ENCODE measurements at places on chromosomes 5 and 9.

GRCh38 chr9:127455324-127455992, 4.1 kb downstream of the LRSAM1 start:
- DNase-seq: no peak

- DNase-seq: no peak
These were observed 1181.7 kb downstream of the EFNA5 start for GRCh38 chr5:106489004-106489403.

DNA sequence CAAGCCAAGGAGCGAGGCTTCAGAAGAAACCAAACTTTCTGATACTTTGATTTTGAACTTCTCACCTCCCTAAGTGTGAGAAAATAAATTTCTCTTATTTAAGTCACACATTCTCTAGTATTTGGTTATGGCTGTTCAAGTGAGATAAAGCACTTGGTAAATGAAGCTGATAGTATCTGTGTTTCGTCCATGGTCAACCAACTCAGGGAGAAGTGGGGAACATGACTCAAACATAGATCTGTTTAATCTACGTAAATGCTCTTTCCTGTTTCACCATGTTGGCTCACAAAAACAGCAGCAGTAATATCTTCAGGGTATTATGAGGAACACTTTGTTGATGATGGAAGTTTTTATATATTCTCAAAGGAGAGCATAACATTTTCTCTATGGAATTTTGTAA, 2167.2 kb upstream of the C9orf72 start:
- DNase-seq: no peak

GRCh38 chr9:123081824-123082223, 48.4 kb downstream of the GPR21 start:
- DNase-seq: no peak

Measured in stimulated activated CD8-positive, alpha-beta memory T cell treated with anti-CD3 and anti-CD28 coated beads, Interleukin-15, amount 100 ng/mL, for 24 hours (primary cell).